ENCODE measurements at places on chromosomes 3 and 15. TPM values are rescaled to one million over a fixed set of nuclear protein-coding genes. Genes with fewer than 3 reads are reported as not detected.

CASR gene
- not detected for total RNA-seq

CLDN1 gene
- 0.23 TPM for total RNA-seq

RLBP1 gene
- total RNA-seq, result not detected

DNA sequence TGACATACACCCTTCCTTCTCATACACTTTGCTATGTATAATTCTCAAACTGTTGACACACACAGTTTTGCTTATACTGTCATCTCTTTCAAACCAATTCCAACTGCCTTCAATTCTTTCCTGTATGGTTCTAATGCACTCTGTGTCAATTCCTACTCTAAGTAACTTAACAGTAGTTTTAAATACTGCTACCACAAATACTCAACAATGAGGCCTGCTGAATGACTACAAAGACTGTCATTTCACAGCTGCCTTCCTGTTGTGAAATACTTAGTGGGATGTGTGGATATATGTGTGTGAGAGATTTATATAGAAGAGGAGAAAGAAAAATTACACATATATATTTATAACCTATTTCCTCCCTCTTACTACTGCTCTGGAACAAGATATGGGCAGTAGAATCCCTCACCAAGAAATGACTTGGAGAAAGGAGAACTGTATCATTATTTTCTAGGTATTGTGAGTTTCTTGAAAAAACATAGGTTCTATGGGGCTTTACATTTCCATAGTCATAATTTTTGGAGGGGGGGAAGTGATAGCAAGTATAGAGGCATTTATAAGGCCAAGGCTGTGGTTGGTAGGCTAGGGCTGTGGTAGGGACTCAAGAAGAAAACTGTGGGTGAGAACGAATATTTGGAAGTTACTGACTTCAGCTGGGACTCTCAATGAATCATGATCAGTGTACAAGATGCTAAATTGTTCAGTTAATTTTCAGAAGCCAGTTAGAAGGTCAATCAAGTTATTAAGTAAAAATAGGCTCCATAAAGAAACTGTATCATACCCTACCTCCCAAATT lies 88.7 kb downstream of the ANKRD28 start:
- no peaks in the 10 kb centered on the region for H3K27me3 ChIP-seq

THSD4 gene
- not detected for total RNA-seq

DNA sequence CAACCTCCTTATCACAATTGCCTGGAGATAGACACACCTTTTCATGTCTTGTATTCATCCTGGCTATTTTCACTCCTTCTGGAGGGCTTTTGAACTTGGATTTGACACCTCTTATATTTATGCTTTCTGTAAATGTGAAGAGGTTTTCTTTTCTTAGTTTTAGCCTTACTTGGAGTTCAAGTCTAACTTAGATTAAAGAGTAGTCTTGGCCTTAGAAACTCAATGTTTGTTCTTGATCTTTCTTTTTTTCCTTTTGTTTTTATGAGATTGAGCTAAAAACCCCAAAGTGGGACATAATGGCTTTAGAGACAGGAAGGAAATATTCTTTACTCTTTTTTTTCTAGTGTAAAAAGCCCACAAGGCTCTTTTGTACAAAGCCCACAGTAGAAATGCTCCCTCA lies 1054.9 kb downstream of the ROBO1 start:
- H3K4me1 ChIP-seq, result peaks cover 11% of the 10 kb centered on the region
- no peaks in the 10 kb centered on the region for H3K27me3 ChIP-seq
- no peaks in the 10 kb centered on the region for H3K36me3 ChIP-seq
- H3K4me3 ChIP-seq, result no peak overlapping the region

- no peak for DNase-seq
- H3K36me3 ChIP-seq, result no peaks in the 10 kb centered on the region
- H3K27ac ChIP-seq, result no peak overlapping the region
Observed at GRCh38 chr3:9898467-9899241, 4.0 kb upstream of the IL17RE start.

GRCh38 chr3:61192222-61192621 lies 59.0 kb downstream of the FHIT start:
- no peaks in the 10 kb centered on the region for H3K36me3 ChIP-seq
- H3K4me3 ChIP-seq, result no peak overlapping the region
- no peaks in the 10 kb centered on the region for H3K27me3 ChIP-seq
- H3K4me1 ChIP-seq, result no peaks in the 10 kb centered on the region

TEX55 gene
- not detected for total RNA-seq

GRCh38 chr3:35389907-35390306 lies 249.4 kb upstream of the ARPP21 start:
- no peaks in the 10 kb centered on the region for H3K36me3 ChIP-seq
- H3K4me1 ChIP-seq, result no peaks in the 10 kb centered on the region
- no peak for DNase-seq
- H3K27me3 ChIP-seq, result no peaks in the 10 kb centered on the region
- H3K27ac ChIP-seq, result no peak overlapping the region

DNA sequence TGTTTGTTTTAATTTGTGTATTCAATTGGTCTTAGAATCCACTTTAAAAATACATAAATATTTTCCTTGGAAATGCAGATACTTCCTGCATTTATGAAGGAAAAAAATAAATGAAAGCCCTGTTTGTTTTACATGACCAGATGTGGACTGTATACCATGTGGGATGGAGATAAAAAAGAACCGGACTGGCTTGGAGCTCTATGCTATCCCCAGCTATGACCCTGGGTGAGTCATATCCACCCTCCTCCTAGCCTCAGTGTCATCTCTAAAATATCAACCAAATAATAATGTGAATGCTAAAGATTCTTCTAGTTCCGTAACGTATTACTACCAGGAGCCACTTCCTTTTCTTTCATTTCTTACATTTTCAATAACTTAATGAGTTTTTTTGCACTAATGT lies 44.5 kb upstream of the PDZRN3 start:
- H3K27ac ChIP-seq, result no peak overlapping the region
- no peak for DNase-seq
- no peaks in the 10 kb centered on the region for H3K36me3 ChIP-seq
- H3K4me1 ChIP-seq, result no peaks in the 10 kb centered on the region

ROPN1 gene
- not detected for total RNA-seq

GRCh38 chr3:53845103-53845880 lies 927 bp downstream of the CHDH start:
- DNase-seq, result no peak
- H3K36me3 ChIP-seq, result no peaks in the 10 kb centered on the region
- no peak overlapping the region for H3K27ac ChIP-seq
- peak overlapping the region; percentile 24 for H3K4me3 ChIP-seq
- peaks cover 10% of the 10 kb centered on the region for H3K4me1 ChIP-seq

DNA sequence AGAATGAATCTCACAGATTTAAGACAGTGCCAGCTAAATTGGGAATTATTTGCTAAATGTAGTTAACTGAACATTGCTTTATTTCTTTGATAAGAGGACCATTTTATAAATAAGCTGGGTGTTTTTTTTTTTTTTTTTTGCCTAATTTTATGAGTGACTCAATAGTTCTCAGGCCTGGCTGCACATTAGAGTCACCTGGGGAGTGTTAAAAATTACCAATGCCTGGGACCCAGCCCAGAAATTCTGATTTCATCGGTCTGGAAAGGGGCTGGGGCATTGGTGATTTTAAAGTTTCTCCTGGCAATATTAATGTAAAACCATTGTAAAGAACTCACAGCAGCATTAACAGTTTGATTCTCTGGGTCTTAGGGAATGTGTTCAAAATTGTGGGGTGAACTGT lies 51.2 kb upstream of the PHLDB2 start:
- no peaks in the 10 kb centered on the region for H3K36me3 ChIP-seq
- no peaks in the 10 kb centered on the region for H3K27me3 ChIP-seq
- no peak for DNase-seq
- H3K4me1 ChIP-seq, result no peaks in the 10 kb centered on the region
- H3K27ac ChIP-seq, result no peak overlapping the region

DNA sequence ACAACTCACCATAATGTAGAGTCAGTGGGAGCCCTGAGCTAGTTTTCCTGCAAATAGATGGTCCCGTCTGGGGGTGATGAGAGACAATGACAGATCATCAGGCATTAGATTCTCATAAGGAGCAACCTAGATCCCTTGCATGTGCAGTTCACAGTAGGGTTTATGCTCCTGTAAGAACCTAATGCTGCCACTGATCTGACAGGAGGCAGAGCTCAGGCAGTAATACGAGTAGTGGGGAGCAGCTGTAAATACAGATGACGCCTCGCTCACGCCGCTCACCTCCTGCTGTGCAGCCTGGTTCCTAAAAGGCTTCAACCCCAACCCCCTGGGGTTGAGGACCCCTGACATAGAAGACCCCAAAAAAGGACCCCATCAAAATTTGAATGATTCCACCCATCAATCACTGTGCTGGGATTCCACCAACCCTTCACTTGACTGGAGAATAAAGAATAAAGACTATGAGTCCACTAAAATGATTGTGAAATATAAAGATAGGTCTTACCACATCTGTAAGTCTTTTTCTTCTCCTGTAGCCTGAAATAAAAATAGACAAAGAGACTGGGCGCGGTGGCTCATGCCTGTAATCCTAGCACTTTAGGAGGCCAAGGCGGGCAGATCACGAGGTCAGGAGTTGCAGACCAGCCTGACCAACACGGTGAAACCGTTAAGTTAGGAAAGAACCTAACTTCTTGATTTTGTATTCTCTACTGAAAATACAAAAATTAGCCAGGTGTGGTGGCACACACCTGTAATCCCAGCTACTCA lies 9.9 kb upstream of the UBL7 start:
- no peaks in the 10 kb centered on the region for H3K27me3 ChIP-seq
- H3K4me1 ChIP-seq, result no peaks in the 10 kb centered on the region
- H3K4me3 ChIP-seq, result no peak overlapping the region
- H3K36me3 ChIP-seq, result peaks cover 4% of the 10 kb centered on the region
- DNase-seq, result no peak
